EL (cell line): ENCODE measurements at places on chromosomes 1 and 21.
A peak's percentile ranks its signal among the peaks of the same experiment; 100 is the strongest.

DNA sequence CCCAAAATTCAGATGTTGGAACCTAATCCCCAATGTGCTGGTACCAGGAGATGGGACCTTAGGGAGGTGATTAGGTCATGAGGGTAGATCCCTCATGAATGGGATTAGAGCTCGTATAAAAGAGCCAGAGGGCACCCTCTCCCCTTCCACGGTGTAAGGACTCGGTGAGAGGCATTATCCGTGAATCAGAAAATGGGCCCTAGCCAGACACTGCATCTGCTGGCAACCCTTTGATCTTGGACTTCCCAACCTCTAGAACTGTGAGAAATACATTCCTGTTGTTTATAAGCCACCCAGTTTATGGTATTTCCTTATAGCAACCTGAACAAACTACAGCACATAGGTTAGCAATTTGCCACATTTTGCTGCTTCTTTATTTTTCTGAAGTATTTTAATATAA, 14.5 kb upstream of the JAM2 start:
- no peak for DNase-seq

GRCh38 chr1:207845109-207845508, 65.8 kb downstream of the CD34 start:
- DNase-seq = no peak

GRCh38 chr1:29502225-29502910, 266.0 kb downstream of the PTPRU start:
- no peak for DNase-seq

- DNase-seq = no peak
Measured at GRCh38 chr1:184210862-184211261, 159.3 kb downstream of the TSEN15 start.

GRCh38 chr1:61588736-61589672, 135.9 kb downstream of the TM2D1 start:
- peak; percentile 64 for DNase-seq

DNA sequence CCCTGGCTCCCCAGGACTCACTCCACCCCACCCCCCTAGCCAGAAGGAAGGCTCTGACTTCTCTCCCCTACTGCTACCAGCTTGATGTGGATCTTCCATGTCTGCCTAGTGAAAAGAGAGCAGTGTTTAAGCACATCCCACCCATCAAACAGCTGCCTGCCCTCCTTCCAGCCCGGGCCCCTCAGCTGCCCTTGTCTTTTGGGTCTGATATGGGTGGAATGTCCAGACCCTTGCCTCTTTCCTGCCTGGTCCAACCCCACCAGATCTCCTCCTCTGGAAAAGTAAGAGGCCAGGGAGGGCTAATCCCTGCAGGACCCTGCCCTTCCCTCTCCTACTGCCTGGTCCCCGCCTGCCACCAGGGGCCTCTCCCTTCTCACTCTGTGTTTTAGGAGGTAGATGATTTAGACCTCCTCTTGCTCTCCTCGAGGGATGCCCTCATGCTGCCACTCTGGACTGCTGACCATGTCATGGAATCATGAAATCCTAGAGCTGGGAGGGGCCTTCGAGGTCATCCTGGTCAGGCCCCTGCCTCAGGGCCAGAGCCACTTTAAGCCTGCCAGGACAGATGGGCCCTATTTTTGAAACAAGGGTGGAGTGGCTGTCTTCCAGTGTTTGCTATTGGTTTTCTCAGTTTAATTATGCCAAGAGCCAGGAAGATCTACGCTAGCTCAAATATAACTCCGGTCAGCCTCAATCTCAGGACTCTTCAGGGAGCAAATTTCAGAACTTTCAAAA, 15.8 kb upstream of the HSPG2 start:
- DNase-seq = no peak

- DNase-seq = peak; percentile 90
Measured at GRCh38 chr21:27269644-27270043, 302.8 kb upstream of the ADAMTS5 start.

DNA sequence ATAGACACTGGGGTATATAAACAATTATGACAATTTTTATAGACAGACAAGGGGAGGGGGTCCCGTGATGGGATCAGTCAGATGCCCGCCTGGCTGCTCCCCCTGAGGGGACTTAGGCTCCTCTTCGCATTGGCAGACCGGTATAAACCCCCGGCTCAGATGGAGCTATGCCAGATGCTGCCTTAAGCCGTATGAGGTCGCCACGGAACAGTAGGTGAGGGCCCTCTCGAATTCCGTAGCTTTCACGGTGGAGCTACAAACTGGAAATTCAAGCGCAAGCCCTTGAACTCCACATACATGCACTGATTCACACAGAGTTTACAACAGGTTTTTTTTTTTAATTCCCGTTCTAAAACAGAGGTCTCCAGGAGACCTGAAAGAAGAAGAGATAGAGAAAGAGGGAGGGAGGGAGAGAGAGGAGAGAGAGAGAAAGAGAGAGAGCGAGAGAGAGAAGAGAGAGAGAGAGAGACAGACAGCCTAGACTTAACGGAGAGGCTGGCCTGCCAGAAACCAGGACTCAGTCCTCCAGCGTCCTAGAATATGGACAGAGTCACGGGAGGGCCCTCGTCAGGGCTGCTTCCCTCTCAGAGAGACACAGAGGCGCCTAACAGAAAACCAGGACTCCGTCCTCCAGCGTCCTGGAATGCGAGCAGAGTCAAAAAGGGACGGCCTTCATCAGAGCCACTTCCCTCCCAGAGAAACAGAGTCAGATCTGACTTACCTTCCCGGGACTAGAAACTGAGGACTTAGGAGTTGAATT, 24.4 kb upstream of the TMEM54 start:
- no peak for DNase-seq

GRCh38 chr21:43926196-43926595, 61.2 kb downstream of the AGPAT3 start:
- DNase-seq = no peak

GRCh38 chr1:107404756-107405155, 263.9 kb downstream of the NTNG1 start:
- DNase-seq = peak; percentile 12

DNA sequence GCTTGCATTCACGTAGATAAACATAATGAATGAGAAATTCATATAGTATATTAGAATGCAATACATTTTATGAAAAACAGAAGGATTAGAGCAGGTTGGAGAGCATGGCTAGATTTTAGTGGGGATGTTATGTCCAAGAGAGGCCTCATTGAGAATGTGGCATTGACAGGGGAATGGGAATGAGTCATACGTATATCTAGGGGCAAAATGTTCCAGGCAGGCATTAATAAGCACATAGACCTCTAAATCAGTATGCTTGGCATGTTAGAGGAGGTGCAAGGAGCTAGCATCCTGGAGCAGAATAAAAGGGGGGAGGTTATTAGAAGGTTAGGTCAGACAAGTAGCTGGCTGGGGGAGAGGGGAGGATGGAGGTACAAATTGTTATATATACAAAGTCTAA, 93.0 kb downstream of the USH2A start:
- peak; percentile 62 for DNase-seq

DNA sequence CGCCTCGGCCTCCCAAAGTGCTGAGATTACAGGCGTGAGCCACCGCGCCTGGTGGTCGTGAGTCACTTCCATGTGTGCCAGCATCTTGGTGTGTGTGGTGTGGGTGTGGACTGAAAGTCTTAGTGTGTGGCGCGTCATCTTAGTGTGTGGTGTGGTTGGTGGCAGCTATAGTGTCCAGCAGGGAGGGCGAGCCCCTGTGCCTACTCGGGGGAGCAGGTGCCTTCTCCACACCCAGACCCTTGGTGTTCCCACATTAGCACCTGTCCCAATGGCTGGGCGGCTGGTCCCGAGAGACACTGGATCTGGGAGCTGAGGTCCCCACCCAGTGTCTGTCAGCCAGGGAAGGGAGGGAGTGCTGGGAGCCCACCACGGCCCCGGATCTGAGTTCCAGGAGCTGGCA, 2.8 kb downstream of the SCNN1D start:
- DNase-seq = peak; percentile 30

DNA sequence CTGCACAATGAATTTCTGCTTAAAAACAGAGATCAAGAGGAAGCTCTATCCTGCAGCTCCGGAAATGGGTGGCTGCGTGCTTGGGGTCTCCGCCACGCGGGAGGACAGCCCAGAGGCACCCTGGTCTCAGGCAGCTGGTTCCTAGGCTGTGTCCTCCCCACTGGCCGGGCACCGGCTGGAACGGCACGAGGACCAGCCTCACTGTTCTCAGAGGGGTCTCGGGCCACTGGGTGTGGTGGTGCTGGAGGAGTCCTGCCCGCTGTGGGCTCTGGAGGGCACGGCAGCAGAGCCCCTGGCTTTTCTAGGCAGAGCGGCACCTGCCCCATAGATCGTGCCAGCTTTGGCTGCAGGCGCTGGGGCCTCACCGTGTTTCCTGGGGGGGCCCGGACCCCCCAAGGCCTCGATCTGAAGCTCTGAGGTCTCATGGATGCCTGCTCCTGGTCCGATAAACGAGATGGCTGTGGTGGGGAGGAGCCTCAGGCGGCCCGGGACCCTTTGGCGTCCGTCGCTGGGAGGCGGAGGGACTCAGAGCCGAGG, 8.2 kb upstream of the RNF223 start:
- DNase-seq = no peak

GRCh38 chr1:113946112-113946511, 17.0 kb downstream of the HIPK1 start:
- no peak for DNase-seq

GRCh38 chr1:244615301-244615700, 37.6 kb upstream of the DESI2 start:
- DNase-seq = no peak

- DNase-seq = no peak
Measured at GRCh38 chr1:36343651-36344394, 20.4 kb upstream of the EVA1B start.

DNA sequence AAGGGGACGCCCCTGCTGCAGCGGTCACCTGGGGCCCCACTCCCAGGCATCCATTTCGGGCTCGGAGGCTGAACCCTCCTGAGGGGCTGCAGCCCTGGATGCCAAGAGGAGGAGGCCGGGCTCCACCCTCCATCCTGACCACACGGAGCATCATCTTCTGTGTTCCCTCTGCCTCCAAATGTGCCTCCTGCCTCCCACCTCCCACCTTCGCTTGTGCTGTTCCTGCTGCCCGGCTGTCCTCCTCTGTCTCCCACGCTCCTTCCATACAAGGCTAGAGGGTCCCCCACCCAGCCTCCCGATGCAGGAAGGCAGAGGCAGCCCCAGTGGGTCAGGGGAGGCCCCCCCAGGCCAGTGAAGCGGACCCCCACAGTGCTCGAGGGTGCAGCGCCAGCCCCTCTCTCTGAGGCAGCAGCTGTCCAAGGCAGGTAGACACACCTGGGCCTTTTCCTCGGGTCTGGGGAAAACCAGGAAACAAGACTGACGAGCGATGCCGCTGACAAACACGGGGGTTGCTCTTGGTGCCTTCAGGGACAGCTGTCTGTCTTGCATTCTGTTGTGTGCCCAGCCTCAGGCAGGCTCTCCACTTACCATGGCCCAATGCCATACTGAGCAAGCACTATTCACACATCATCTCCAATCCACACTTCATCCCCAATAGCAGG, 16.8 kb upstream of the PLEKHG5 start:
- no peak for DNase-seq

GRCh38 chr1:160058087-160058486, 11.9 kb downstream of the KCNJ10 start:
- peak; percentile 14 for DNase-seq

GRCh38 chr1:153372571-153372970, 2.9 kb downstream of the S100A12 start:
- no peak for DNase-seq

- DNase-seq = no peak
Measured at GRCh38 chr21:31460980-31461379, 116.9 kb upstream of the TIAM1 start.

GRCh38 chr1:66355756-66356155, 178.2 kb upstream of the SGIP1 start:
- DNase-seq = no peak

- DNase-seq = peak; percentile 17
Measured at GRCh38 chr1:96968983-96969382, 247.4 kb downstream of the PTBP2 start.

DNA sequence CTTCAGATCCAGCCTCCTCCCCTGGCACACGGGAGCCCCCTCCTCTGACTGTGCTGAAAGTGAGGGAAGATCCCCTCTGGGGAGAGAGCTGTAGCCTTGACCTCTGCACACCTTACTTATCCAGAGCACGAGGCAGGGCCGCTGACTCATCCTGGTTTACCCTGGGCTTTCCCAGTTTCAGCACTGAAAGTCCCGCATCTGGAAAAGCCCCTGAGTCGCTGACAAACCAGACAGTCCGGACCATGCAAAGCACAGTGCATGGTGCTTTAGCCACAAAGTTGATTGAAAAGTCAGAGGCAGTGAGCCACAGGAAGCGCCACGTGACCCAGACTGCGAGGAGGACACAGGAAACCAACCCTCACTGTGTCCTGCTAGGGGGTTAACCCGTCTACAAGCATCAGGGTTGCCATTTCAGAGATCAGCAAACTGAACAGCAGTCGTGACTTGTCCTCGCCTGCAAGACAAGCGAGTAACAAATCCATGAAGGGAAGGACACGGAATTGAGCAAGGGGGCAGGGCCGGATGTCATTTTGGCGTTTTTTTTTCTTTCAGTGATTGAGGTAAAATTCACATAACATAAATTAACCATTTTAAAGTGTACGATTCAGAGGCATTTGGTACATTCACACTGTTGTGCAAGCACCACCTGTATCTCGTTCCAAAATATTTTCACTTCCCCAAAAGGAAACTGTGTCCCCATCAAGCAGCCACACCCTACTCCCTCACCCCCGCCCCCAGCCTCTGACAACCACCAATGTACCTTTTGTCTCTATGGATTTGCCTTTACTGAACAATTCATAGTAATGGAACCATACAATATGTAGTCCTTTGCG, 19.9 kb upstream of the IFNGR2 start:
- DNase-seq = peak; percentile 88

DNA sequence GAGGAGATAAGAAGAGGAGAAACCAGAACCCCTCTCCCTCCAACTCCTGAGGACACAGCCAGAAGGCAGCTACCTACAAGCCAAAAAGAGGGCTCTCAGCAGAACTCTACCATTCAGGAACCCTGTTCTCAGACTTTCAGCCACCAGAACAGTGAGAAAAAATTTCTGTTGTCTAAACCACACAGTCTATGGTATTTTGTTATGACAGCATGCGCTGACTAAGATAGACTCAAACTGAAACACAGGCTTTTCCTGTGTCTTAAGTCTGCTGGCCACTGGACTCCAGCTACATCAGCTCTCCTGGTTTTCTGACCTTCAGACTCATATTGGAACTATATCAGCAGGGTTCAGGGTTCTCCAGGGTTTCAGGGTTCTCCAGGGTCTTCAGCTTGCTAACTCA, 126.5 kb upstream of the TNFSF4 start:
- DNase-seq = peak; percentile 37

GRCh38 chr1:30444850-30445249, 278.5 kb downstream of the MATN1 start:
- peak; percentile 21 for DNase-seq
